ENCODE measurements at places on chromosomes 11 and 22.
A peak's percentile ranks its signal among the peaks of the same experiment; 100 is the strongest.

- no peak for DNase-seq
These were observed 38.3 kb upstream of the ACER3 start for GRCh38 chr11:76822406-76822805.

- DNase-seq, result no peak
These were observed 21.0 kb downstream of the ASCL2 start for GRCh38 chr11:2249189-2249916.

GRCh38 chr22:44458044-44459020, 39.7 kb downstream of the RTL6 start:
- DNase-seq, result no peak

DNA sequence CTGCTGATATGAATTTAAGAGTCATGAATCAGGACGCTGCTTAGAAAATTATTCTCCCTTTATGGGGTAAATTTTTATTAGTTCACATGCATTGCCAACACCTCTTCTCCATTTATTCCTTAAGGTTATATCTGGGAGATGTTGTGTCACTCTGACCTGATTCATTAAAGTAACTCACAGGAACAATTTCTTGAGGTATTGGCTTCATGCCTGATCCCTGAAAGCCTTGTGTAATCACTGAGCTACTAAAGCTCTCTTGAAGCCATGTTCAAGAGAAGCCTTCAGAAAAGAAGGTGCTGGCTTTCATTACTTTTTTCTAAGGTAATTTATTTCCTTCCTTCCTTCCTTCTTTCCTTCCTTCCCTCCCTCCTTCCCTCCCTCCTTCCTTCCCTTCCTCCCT, 420.6 kb downstream of the RAB38 start:
- DNase-seq, result no peak

GRCh38 chr11:77066229-77067042, at the start of gene CAPN5:
Gene CAPN5 (plus strand): TSS chr11:77066971. CDS start chr11:77084887, 17,916 bp downstream.
- peak; percentile 88 for DNase-seq

GRCh38 chr11:64534950-64535349, 56.1 kb upstream of the SLC22A12 start:
- no peak for DNase-seq

DNA sequence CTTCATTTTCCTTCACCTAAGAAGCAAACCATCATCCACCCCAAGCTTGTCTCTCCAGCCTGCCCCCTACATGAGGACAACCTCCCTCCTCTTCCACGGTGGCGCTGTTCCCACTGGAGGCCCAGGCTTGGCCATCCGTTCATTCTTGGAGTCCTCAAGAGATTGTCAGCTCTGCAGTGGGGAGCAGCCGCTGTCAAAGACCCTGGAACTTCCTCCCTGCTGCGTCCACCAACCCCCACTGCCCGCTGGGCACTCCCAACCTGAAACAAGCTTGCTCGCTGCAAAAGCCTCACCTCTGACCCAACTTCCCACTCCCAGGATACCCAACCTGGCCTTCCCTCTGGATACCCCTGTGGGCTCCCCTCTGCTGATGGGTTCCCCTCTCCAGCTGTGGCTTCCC, 10.4 kb upstream of the CD81 start:
- DNase-seq, result no peak

DNA sequence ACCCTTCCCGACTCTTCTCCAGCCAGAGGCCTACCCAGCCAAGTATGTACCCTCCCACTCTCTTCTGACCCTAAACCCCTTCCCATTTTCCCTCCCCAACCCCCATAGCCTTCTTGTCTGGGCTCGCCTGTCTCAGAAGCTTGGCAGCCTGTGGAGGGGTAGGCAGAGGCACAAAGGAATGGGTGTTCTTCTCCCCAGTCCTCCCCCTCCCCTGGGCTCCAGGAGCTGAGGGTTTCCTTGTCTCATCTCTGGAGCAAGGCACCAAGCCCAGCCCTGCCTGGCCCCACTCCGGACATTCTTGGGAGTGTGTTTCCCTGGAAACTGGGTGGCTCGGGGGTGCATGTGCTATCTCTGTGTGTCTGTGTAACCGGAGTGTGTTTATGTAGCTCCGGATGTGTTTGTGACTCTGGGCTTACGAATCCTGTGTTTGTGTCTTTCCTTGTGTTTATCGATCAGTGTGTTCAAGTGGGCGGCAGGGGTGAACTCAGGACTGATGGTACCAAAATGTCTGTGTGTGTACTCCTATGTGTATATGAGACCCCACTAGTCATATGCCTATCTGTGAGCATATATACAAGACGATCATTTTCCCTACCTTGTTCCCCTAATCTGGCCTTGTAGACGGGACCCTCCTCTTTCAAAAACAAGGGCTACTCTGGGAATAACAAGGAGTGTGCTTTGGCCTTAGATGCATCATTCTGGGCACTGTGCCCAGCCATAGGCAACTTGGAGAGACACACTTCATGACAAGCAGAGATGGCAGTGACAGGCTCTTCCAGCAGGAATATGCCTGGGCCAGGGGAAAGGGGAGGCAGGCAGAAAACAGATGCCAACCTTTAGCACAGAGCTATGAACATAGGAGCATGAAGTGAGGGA, 10.9 kb downstream of the PHLDB1 start:
- DNase-seq, result no peak

- DNase-seq, result peak; percentile 36
These were observed 41.7 kb upstream of the AQP11 start for GRCh38 chr11:77547863-77548551.

DNA sequence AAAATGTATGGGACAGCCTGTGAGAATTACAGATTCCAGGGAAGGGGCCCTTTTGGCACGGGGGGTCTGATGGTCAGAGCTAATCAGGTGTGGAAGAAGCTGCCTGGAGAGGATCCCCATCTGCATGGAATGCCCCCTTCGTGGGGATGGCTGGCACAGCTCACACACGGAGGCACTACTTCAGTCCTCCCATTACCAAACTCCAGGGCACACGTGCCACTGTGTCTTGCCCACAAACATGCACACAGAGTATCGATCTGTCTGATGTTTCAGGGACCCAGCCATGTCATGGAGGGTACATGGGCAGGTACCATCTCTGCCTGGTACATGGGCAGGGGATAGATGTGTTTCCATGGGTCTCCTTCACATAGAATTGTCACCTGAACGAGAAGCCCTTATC, 14.7 kb downstream of the KCNQ1OT1 start:
- DNase-seq, result no peak

GRCh38 chr11:3796801-3797328, 489 bp downstream of the NUP98 start:
- DNase-seq, result peak; percentile 33

GRCh38 chr11:132941024-132941646, 591.2 kb downstream of the OPCML start:
- no peak for DNase-seq

- no peak for DNase-seq
These were observed 322.2 kb downstream of the AASDHPPT start for GRCh38 chr11:106399624-106400023.

GRCh38 chr11:26442131-26442530, 110.2 kb downstream of the ANO3 start:
- DNase-seq, result no peak

DNA sequence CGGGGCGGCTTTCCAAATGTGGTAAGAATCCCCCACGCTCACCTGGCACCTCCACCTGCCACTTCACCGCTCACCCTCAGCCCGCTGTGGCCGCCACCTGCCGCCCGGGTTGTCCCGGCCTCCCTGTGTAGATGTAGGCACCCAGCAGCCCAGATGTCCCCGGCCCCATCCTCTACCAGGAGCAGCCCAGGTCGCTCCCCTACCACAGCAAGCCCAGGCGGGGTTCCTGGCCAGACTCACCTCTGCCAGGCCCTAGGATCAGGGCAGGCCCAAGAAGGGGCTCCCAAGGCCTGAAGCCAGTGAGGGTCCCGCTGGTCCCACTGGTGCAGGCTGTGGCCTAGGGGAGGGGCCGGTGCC, 27.4 kb downstream of the MOB2 start:
- DNase-seq, result no peak

DNA sequence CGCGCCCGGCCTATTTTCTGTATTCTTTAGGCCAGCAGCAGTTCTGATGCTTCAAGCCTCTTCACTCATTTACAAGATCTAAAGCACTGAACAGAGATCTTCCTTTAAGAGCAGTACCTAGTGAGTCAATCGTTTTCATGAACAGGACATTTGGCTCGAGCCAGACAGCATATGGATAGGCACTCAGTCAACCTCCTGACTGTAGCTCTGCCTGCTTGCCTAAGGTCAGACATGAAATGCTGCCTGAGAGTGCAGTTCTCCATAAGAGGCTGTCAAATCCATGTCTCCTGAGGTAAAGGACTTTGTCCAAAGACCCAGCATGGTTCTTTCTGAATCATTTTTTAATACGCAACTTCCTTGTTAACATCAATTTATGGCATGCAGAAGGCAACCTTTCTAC, 941.2 kb downstream of the DLG2 start:
- DNase-seq, result no peak

DNA sequence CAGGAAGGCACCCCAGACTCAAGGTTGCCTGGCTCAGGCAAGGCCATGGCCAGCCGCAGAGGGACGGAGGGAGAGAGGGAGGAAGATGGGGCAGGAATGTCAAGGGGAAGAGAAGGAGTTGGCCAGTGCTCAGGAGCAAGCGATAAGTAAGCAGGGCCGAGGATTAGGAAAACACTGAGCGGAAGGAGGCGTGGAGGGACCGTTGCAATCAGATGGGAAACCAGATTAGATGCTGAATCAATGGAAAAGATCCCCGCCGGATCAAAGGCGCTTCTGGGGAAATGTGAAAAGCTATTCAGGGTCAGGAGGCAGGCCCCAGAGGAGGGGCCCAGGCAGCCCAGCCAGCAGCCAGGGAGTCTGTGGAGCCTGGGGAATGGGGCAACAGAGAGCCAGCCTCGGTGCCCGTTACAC, 26.6 kb upstream of the MYEOV start:
- DNase-seq, result no peak

GRCh38 chr22:20383538-20383937, 10.4 kb upstream of the ZNF74 start:
- no peak for DNase-seq
